ENCODE measurements at places on chromosomes 16 and 17. TPM values are rescaled to one million over a fixed set of nuclear protein-coding genes. Genes with fewer than 3 reads are reported as not detected.

Gene CDIPT
- total RNA-seq, result 105 TPM

Gene TMEM100
- total RNA-seq, result 1.4 TPM

Gene CRHR1
- total RNA-seq, result not detected

Gene HOXB1
- total RNA-seq, result not detected

Gene KDM6B
- 0.86 TPM for total RNA-seq

Gene ADAD2
- not detected for total RNA-seq

Gene PIPOX
- total RNA-seq, result not detected

Gene SHCBP1
- total RNA-seq, result 27.4 TPM

Gene TPSAB1
- total RNA-seq, result not detected

Gene STX1B
- 0.86 TPM for total RNA-seq

Gene PITPNM3
- total RNA-seq, result 1.1 TPM

Gene TBC1D28
- not detected for total RNA-seq

Gene WSCD1
- total RNA-seq, result not detected

Gene FOXF1
- total RNA-seq, result 15.8 TPM

Gene MYOCD
- total RNA-seq, result under 0.01 TPM

Gene EFCAB5
- total RNA-seq, result 0.18 TPM

Gene TM4SF5
- not detected for total RNA-seq
